ENCODE measurements at places on chromosomes 6 and 20.

- peak; percentile 85 for DNase-seq
Observed at GRCh38 chr6:26553635-26554446, 15.7 kb downstream of the HMGN4 start.

DNA sequence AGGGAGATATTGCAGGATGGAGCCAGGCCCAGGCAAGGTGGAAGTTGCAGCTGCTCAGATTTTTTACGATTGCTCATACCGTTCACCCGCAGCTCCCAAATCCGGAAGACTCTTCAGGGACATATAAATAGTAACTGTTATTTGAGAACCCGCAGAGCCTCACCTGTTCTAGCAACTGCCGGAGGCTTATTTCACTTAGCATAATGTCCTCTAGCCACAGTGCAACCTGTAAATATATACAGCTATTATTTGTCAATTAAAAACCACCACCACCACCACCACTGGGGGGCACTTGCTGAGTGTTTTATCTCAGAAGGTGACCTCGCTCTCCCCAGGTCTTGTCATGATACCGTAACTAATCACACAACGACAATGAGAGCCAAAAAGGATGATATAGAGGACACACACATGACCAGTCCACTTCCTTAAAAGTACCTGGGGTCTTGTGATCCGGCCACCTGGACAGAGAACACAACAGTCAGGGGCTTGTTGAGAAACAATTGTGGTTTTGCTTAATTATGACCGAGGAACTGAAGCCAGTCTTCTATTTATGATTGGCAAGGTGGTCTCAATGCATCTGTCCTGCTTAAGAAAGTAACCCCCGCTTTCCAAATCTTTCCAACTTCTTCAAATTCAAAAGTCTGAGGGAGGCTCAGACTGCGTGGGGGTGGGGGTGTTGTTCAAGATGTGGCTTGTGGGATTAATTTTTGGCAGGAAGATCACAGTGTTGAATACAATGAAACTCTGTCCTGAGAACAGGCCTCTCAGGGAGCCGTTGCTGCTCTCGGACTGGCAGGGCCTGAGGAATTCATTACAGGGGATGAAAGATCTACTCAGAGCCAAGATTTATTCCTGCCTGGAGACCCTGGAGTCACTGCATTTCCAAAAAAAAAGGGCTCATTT lies 107.7 kb upstream of the PRND start:
- no peak for DNase-seq

- no peak for DNase-seq
Observed at GRCh38 chr20:46276531-46276930, 31.8 kb downstream of the CDH22 start.

DNA sequence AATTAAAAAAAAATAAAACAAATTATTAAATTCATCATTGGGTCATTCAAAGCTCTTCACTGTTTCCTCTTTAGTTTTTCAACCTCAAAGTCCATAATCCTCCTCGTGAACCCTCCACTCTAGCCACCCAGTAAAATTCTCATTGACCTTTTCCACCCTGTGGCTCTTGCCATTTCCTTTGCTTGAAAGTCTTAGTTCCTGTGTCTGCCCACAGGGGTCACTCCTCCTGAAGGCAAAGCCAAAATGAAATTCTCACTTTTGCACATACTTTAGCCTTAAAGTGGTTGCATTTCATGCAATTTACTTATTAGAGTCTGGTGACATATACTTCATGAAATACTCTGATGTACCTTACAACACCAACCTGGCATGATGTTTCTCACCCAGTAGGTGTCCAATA lies 263.7 kb downstream of the BMP2 start:
- no peak for DNase-seq

- no peak for DNase-seq
Observed at GRCh38 chr20:50580016-50580747, 70.0 kb downstream of the PTPN1 start.

GRCh38 chr20:34112600-34113101 lies 608 bp upstream of the EIF2S2 start:
- no peak for DNase-seq

DNA sequence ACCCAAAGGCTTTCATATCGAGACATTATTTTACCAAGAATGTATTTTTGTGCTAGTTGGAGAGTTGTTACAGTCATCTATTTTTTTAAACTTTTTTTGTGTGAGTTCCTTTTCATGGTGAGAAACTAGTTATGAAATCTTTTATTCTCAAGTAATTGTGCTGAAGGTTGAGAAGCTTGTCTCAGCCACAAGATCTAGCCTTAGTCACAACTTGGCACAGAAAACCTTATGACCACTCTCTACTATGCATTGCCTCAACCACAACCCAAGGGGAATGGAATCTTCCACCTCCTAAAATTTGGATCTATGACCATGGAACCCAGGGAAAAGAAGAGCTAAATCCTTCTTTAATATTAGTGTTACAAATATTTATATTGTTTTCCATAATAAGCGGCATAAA lies 58.5 kb downstream of the HS3ST5 start:
- no peak for DNase-seq

- DNase-seq, result no peak
Observed at GRCh38 chr20:12072954-12073264, 155.2 kb downstream of the BTBD3 start.

DNA sequence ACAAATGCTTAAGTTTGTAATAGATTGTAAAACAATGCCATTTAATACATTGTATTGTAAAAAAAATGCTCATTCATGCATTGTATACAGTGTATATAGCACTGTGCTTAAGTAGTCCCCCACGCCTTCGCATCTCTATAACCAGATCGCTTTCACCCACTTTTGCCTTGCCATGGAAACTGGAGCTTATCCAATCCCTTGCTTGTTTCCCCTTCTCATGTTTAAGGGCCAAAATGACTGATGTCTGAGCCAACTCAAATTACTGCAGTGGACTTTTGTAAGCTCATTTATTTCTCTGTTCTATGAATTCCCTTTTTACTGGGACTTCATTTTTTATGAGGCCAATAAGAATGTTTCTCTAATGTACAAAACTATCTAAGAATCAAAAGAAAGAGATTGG lies 730.9 kb upstream of the GJE1 start:
- DNase-seq, result no peak

GRCh38 chr6:167399599-167399998 lies 74.7 kb downstream of the TTLL2 start:
- no peak for DNase-seq

- no peak for DNase-seq
Observed at GRCh38 chr20:36277546-36277945, 28.6 kb upstream of the DLGAP4 start.

GRCh38 chr20:9838035-9838377 lies 870 bp downstream of the PAK5 start:
- DNase-seq, result no peak

DNA sequence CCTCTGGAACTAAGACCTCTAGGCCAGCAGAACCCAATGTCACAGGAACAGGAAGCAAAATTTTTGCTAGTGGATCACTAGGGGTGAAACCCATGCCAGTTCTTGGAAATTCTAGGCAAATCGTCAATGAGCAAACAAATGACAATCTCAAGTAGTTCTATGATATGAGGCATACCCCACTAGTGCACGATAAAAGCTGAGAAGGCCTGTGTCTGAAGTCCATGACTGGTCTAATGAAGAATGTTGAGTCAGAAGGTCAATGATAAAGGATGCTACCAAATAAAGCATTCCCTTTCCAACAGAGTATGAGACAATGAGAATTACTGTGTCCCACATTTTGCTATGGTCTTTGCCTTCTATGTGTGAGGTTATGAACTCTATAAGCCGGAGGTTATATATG lies 149.4 kb upstream of the NOX3 start:
- no peak for DNase-seq

DNA sequence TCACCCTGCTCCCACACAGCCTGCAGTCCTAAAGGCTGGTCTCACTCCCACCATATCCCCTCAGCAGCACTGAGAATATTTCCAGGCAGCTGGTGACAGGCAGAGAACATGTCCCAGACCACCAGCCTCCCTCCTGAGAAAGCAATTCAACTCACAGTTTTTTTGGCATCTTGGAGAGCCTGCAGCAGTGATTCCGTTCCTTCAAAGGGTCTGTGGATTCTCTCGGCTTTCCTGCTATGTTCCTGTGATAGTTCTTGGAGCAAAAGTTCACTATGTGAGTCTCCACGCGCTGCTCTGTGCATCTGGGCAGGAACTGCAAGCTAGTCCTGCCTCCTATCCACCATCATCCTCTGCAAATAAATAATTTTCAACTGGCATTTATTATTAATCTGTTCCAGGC lies 448.3 kb upstream of the HSF2 start:
- DNase-seq, result no peak

DNA sequence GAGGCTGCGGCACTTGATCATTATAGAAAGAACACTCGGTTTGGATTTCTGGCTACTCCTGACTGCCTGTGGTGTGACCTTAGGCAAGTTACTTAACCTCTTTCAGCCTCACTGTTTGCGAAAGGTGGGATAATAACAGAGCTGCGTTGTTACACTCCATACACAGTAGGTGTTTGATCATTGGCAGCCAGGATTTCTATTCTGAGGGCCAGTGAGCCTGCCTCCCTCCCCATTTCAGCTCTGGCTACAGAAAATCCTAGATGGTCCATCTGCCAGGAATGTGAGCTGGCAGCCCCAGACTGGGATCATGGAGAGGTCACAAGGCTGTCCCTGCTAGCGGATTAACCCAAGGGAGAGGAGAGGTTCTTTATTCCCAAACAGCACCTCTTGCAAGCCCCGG lies 2.7 kb downstream of the KCNB1 start:
- DNase-seq, result no peak

GRCh38 chr6:111975466-111975865 lies 78.4 kb upstream of the CCN6 start:
- no peak for DNase-seq

DNA sequence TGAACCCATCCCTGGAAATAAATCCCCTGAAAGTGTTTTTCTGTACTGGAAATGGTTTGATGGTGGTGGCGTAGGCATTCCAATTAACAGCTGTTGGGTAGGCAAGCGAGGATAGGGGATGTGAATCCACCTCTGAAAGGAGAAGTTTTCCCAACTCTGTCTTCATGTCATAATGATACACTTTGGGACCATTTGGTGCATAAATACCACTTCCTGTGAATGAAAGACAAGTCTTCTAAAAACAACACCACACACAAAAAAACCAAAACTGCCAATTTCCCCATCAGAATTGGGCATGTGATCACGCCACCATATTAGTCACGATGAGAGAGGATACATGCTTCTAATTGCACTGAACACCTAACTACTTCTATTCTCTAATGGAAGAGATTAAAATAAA lies 6.4 kb downstream of the VNN2 start:
- DNase-seq, result no peak

DNA sequence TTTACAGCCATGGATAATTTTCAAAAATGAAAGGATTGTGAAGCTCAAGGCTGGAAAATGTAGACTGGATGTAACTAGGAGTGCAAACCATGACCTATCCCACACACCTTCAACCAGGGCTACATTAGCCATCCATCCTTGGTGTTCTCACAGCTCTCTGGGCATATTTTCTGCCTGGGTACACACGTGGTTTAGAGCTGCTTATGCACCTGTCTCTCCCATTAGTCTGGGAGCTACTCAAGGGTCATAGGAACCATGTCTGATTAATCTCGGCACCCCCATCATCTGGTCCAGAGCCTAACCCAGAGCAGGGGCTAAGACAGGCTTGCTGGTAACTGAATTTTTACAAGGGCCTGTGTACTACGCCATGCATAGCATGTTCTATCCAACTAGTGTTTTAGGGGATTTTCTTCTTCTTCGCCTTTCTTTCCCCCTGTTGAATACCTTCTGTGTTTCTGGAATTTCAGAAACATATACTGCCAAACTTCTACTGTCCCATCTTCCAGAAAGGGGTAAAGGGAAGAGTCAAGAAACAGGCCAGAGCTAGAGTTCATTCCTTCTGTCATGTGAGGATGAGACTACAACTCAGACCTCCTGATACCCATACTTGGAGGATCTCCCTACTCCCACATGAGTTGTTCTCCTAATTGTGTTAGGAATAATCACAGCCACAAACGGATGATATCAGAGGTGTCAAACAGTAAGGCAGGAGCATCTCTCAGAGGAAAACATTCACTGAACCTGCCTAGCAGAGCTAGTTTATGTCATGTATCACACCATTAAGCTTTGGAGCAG lies 25.4 kb upstream of the FAM83C start:
- DNase-seq, result no peak

DNA sequence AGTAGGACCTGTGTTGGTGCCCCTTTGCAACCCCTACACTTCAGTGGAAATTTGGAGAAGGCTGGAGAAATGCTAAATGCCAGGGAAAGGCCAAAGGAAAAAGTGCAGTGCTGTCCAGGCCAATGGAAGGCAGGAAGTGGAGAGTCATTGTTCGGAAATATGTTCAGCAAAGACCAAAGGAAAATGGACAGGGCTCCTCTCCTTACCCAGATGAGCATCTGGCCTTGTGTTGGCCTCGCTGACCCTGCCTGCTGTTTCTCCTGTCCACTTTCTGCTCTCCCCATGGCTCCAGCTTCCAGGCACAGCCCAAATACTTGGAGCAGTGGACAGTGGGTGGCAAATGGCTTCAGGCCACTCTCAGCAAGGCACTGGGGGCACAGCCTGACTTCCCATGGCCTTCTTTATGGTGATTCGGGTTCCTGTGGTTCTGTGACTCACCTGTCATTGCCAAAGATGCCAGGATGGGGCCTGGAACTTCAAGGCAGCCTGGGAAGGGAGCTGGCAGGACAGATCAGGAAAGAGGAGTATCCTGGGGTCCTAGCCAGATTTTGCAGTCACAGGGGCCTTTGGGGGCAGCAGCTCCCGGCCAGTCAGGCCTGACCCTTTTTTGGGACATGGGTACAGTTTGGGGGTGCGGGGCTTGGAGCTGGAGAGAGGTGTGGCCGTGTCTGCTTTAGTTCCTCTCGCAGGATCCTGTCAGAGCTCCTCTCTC lies 190.9 kb upstream of the SLC24A3 start:
- no peak for DNase-seq

DNA sequence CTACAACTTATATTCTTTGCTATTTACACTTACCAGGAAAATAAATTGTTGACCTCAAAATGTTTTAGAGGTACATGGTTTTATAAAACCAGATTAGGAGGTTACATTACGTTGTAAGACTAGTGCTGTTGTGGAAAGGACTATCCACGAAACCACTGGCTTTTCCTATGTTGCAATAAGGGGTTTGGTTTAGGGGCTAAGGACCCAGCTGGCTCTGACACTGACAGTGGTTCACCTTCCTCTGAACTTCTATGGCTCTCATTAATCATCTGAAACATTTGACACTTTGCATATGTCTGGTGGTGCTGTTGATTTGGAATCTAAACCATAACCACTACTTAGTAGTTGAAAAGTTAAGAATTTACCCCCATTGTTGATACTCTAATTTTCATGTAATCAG lies 186.7 kb downstream of the NKAIN2 start:
- DNase-seq, result no peak

GRCh38 chr6:157245436-157245835 lies 77.9 kb downstream of the TMEM242 start:
- no peak for DNase-seq

GRCh38 chr6:104956731-104957294 lies at the start of gene LIN28B:
TSS of gene LIN28B (plus strand) at chr6:104957107. CDS start at chr6:104957251, 144 bp downstream.
- DNase-seq, result no peak

GRCh38 chr6:17297271-17298080 lies 16.3 kb downstream of the RBM24 start:
- no peak for DNase-seq
